Epithelial cell of esophagus (primary cell): ENCODE measurements at places on chromosomes 2 and 18.

DNA sequence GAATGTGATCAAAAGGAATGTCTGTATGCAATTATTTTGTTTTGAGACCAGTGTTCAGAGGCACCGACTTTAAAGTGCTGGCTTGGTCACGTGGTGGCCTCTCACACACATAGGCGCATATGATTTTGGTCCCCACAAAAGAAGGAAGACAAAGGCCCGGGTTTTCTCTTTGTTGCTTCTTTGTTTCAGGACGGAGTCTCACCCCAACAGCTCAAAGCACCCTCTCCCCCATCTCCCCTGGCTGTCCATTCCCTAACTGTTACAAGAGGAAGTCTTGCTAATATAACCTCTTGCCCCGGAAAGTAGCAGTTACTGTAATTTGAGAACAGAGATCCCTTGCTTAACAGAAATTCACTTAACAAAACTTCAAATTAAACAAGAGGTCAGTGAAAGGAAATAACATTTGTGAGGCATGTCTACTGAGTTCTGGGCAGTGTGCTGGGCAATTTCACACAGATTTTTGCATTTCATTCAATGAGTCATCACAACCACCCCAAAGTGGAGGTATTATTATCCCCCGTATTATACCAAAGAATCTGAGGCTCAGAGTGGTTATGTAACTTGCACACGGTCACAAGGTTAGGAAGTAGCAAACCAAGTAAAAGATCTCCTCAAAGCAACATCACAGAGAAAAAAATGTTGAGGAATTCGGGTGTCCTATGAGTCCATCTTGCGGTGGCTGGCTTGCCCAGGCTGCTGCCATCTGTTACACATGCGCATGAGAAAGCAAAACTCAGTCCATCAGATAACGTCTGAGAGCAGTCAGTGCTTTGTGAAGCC lies 75.8 kb downstream of the SDC1 start:
- DNase-seq, result no peak

- DNase-seq, result no peak
These were observed 89.0 kb downstream of the ZNF521 start for GRCh38 chr18:25262920-25263319.

- no peak for DNase-seq
These were observed 57.0 kb upstream of the HDAC4 start for GRCh38 chr2:239457586-239458445.

DNA sequence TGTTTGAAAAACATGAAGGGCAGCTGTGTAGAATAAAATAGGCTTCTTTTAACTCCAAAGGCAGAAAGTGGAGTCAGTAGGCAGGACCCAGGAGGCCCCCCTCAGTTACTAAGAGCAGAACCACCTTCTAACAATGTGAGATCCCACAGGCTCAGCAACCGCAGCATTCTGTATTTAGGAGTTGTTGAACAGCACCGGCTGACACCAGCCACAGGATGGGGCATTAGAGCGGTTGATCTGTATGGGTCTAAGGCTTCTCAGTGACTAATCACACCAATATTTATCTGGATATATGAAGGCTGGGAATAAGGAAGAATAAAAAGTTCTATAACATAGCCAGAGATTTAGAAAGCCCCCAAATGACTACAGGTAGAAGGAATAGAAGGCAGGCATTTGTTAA lies 51.7 kb downstream of the MYO5B start:
- peak; percentile 50 for DNase-seq

DNA sequence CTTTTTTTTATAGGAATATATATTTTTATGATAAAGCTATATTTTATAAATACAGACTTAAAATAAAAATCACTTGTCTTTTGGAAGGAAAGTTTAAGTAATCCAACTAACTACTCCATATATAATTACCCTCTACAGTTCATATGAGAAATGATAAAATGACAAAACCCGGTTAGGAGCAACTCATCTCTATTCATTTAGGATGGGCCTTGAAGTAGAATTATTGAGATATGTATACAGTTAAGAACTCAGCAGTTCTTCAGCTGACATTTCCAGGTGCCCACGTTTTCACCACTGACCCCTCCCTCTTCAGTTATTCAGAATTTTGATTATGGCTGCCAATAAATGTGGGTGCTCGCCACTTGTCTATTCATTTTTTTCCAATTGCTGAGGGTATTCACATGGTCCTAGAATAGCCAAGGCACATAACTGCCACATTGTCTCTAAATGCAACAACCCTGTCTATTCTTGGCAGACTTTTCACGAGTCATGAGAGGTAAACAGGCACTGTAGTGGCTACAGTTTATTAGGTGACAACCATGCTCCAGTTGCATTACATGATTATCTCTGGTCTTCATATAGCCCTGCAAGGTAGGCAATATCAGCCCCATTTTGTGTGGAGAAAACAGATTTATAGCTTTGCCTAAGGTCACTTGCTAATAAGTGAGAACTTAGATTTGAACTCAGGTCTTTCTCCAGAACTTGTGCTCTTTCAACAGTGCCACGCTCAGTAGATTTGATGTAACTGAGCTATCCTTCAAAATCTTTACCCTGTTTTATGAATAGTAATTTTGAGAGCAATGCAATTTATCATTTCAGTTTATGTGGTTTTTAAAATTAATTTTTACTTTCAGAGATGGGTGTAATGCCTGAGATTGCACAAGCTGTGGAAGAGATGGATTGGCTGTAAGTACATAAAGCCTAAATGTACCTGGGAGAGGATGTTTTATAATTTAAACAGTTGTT lies 2.9 kb downstream of the DDX1 start:
- DNase-seq, result no peak

- DNase-seq, result no peak
These were observed 259 bp downstream of the NPAS2 start for GRCh38 chr2:100820273-100820522.

DNA sequence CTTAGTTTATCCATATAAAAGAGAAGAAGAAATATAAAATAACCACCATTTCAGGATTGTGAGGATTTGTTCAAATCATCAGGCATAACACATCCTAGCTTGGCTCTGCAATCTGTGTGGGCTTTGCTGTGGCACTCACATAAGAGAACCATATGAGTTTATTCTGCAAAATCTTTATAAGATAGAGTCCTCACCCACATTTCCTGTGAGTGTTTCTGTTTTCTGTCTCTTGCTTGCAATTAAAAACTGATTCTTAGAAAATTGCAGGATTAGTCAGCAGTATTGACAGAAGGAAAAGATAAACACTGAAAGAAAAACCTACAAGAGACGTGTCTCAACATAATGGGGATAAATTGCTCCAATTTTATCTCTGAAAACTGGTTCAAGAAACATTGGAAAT lies 258.5 kb downstream of the RND3 start:
- DNase-seq, result no peak

DNA sequence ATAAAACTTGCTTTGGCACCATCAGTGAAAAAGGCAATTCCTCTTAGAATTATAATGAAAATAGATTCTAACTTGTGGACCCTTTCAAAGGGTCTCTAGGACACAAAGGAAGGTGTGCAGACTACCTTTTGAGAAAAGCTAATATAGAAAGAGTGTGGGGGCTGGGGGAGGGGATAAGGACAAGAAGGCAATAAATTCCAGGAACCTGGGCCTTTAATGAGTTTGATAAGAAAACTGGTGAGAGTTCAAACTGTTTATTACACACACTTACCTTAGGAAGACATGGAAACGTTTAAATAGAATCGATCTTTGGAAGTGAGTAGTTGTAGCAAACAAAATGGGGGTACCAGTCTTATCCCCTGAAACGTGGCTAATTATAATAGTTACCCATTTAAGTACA lies 39.6 kb upstream of the PGAP1 start:
- no peak for DNase-seq

DNA sequence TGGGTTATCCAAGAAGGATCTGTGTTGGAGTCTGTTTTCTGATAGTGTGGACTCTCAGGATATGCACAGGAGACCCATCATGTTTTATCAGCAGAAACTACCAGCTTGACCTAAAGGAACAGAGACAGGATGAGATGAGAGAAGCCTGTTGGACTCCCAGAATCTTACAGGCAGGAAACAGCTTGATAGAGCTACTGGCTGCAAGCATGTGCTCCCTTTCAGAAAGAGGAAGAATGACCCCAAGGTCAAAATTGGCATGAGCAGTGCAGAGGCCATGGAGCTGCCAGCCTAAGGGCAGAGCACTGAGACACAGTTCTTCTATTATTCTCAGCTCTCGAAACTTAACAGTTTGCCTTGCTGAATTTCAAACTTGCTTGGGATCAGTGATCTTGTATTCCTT lies 135.2 kb upstream of the NFATC1 start:
- no peak for DNase-seq

DNA sequence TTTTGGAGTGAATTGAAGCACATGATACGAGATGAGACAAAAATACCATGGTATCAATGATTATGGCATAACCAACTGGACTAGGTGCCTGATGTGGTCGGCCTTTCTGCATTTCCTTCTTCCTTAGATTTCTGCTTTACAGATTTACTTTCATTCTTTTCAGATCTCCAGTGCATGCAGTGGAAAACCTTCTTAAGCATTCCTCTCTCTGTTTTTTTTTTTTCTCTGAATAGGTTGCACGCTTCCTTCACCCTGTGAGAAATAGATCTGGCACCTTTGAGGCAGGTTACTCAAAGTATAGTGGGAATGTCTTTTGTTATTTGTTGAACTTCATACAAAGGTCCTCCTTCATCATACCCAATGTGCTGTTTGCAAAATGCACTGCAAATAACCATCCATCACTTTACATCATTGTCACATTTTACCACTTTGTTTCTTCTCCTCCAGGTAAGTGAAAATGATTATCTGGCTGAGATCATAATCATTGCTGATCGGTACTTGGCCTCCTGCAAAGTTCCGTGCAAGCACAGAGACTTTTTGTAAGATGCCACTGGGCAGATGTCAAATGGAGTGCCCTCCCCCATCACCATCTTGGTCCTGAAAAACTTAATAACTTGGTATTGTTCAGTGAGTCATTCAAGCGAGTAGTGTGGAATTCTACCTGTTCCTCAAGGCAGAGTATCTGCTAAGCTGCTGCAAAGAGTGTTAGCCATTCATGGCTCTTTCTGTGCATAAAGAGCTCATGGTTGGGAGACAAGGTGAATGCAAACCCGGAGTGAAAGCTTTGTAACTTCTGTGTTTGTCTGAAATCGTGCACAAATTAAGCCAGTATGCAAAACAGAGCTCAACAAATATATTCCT lies 30.0 kb upstream of the KLHL14 start:
- no peak for DNase-seq

- peak; percentile 32 for DNase-seq
These were observed 30.9 kb downstream of the CD28 start for GRCh38 chr2:203737360-203737759.

DNA sequence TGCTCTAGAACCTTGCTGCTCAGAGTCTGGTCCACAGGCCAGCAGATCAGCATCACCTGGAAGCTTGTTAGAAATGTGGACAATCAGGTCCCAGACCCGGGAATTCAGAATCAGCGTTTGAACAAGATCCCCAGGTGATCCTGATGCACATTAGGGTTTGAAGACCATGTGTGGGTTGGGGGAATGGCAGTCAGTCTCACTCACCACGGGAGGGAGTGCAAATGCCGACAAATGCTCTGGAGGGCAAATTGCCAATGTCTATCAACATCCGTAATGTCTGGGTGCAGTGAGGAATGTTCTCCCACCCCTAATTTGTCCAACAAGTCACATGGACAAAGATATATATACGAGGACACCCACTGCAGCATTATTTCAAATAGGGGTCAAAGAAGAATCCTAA lies 34.5 kb downstream of the INPP5D start:
- DNase-seq, result no peak

DNA sequence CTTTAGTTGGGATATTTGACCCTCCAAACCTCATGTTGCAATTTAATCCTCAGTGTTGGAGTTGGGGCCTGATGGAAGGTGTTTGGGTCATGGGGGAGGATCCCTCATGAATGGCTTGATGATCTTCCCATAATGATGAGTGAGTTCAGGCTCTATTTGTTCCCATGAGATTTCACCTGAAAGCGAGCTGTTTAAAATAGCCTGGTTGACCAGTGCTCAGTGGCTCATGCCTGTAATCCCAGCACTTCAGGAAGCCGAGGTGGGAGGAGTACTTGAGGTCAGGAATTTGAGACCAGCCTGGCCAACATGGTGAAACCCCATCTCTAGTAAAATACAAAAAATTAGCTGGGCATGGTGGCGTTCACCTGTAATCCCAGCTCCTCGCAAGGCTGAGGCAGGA lies 14.9 kb upstream of the PSME4 start:
- DNase-seq, result no peak

- no peak for DNase-seq
These were observed 1024.9 kb downstream of the BCL11A start for GRCh38 chr2:59528525-59528924.
